ENCODE measurements at places on chromosomes 12 and 14. TPM values are rescaled to one million over a fixed set of nuclear protein-coding genes. Genes with fewer than 3 reads are reported as not detected.
A peak's percentile ranks its signal among the peaks of the same experiment; 100 is the strongest.

- no peak for DNase-seq
Measured at GRCh38 chr12:123115409-123116121, 35.3 kb downstream of the PITPNM2 start.

DNA sequence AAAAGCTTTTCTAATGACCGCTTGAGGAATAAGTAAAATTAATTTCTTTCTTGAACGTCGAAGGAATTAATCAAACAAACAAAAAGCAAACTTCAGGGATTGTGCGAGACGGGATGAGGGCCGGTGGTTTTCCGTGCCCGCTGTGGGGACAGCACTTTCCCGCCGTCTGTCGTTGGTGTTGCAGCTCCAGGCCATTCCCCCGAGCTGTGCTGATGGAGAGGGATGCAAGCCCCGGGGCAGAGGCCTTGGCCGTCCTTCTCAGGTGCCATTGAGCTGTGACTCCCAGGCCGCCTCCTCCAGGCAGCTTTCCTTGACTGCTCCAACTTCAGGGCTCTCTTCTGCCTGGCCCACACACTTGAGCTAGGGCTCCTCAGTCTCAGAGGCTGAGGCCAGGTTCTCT is 109.0 kb upstream of the C14orf180 start:
- DNase-seq: no peak

DNA sequence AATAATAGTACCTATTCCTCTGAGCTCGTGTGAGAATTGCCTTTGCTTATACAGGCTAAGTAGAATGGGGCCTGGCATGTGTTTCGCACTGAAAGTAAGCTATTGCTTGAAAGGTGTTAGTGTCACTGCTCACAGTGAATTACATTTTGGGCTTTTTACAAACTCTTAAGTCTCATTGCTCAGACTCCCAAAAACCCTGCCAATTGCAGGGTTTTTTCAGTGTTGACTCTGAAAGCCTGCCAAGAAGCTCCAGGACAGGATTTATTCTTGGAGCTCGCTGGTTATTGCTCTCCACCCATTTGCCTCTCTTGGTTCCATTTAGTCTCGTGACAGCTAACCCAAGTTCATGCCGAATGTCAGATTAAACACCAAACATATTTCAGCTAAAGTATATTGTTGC is 39.8 kb downstream of the NOPCHAP1 start:
- DNase-seq: peak; percentile 42

- DNase-seq: no peak
Measured at GRCh38 chr12:132596016-132596415, 14.4 kb downstream of the LRCOL1 start.

- DNase-seq: peak; percentile 70
Measured at GRCh38 chr12:64682572-64683277, 72.4 kb downstream of the RASSF3 start.

GRCh38 chr14:48250575-48250974 is 575.2 kb upstream of the MDGA2 start:
- no peak for DNase-seq

DNA sequence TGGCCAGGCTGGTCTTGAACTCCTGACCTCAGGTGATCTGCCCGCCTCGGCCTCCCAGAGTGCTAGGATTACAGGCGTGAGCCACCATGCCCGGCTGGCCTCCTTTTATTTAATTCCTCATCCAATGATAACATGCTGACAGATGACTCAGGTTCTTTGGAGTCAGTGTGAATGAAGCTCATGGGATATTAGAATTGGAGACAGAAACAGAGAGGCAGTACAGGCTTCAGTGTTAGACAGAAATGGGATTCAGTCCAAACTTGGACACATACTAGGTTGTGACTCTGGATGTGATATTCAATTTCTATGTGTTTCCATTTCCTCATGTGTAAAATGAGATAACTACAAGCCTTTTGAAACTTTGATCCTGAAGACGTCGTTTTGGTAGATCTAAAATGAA is 47.3 kb downstream of the PDE3A start:
- DNase-seq: no peak

DNA sequence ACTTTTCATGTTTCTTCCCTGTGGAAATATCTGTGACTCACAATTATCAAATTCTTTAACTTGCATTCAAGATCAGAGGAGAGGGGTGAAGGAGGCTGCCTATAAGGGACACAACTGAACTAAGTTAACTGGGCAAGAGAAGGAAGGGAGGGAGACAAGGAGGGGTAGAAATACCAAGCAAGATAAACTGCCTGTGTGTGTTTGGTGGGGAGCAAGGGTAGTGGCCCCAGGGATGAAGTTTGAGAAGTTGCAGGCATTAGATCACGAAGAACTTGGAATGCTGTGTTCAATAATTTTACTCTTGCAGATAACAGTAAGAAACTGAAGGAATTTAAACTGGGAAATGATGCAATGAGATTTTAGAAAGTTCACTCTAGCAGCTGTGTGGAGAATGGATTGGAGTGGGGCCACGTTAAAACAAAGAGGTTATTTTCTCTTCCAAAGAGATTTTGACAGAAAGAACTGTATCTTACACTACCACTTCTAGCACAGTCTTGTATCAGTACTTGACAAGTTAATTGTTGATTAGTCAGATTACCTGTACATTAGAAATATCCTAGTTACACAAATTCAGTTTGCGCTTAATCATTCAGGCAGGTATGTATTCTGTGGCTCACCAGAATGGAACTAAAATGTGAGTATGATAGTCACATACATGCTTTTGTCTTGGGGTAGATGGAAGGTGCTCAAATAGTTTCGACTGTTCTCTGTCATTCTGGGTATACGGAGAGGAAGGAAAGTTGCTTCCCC is 7.4 kb downstream of the PKP2 start:
- DNase-seq: no peak

DNA sequence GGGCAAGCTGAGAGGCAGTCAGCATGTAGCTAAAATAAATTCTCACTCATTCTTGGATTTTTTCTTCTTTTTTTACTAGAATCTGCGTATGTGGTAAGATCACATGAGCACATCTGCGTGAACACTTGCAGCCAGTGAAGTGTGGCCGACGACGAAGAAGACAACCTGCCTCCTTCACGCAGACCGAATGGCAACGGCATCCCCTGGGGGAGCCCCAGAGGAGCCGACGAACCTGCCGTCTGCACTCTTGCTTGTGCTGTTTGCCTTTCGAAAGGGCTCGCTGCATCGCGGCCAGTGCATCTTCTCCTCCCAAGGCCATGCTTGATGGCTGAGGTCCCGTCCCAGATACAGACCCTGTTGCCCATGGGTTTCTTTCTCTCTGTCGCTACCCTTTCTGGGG is 113.8 kb downstream of the KCNK10 start:
- no peak for DNase-seq

DNA sequence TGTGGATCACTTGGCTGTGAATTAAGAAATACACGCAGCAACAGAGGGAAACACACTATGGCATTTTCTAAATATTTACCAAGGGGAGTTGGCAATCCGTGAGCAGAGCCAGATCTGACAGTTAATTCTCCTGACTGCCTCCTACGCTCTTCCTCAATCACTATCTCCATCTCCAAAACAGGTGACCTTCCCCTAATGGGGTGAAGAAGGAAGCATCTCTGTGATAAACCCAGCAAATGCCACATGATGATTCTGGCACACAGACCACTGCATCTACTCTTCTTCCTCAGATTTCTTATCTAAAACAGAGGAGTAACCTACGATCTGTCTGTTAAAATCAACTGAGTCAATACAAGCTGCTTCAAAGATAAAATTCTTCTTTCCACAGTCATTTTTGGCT is 4.4 kb downstream of the SPTB start:
- DNase-seq: no peak

- DNase-seq: no peak
Measured at GRCh38 chr14:97687944-97688630, 890.9 kb downstream of the VRK1 start.

The CLEC4D gene
- polyA plus RNA-seq: 0.35 TPM

The MNAT1 gene
- 49.2 TPM for polyA plus RNA-seq

All from right renal pelvis (tissue), 4 donors.